Fibroblast of skin of scalp (primary cell): ENCODE measurements at places on chromosomes 12 and 14.
A peak's percentile ranks its signal among the peaks of the same experiment; 100 is the strongest.

GRCh38 chr12:131132118-131132892 lies 178.6 kb downstream of the ADGRD1 start:
- DNase-seq: peak; percentile 80

- peak; percentile 25 for DNase-seq
Measured at GRCh38 chr12:120249875-120250795, 15.4 kb downstream of the PXN start.

DNA sequence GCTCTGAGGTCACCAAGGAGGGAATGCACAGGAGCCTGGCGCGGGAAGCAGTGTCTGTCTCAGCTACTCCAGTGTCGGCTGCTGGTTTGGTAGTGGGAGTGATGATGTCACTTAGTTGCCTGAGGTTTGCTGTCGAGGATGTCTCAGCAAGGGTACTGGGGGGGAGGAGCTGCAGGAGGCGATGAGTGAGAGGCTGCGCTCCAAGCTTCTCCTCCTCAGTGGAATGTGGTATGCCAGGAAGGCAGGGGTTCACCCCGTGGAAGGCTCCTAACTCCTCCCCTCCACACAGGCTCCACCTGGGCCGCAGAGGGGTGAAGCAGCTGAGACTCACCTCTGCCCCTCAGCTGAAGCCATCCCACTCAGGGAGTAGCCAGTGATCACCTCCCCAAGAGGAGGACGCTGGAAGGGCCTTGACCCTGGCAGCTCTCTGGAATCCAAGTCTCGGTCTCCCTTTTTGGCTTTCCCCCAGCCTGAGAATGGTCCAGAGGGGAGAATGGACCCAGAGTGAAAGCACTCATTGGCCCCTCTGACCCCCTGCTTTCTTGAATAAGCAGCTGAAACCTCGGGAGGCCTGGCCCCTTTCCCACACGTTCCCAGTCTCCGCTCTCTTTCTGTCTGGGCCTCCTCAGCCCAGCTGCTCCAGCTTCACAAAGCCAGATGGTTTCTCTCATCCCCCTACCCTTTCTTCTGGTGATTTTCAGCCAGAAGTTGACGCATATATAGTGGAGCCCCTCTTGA lies 178.9 kb upstream of the FKBP4 start:
- DNase-seq: peak; percentile 84

- no peak for DNase-seq
Measured at GRCh38 chr12:68620519-68621471, 10.1 kb downstream of the RAP1B start.

DNA sequence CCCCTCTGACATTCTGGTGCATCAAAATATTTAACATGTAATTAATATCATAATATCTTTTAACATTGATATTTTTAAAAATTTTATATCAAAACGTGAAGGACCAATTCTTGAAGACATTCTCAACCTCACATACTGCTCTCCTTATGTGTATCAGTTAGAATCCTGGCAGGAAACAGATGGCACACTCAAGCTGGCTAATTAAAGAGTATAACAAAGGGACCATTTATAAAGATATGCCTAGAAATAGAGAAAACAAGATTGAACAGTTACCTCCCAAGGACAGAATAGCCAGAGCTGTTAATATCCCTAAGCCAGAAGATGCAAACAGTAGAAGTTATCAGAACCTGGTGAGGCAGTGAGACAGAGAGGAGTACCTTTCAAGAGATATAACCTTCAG lies 368.7 kb downstream of the NELL2 start:
- DNase-seq: no peak

- DNase-seq: peak; percentile 90
Measured at GRCh38 chr12:127485528-127485927, 781.4 kb upstream of the TMEM132C start.

- peak; percentile 5 for DNase-seq
Measured at GRCh38 chr12:109542876-109543275, 30.4 kb downstream of the MMAB start.
